Kidney (tissue), 22 donors: ENCODE measurements at places on chromosomes 2 and 18. TPM values are rescaled to one million over a fixed set of nuclear protein-coding genes. Genes with fewer than 3 reads are reported as not detected.

DNA sequence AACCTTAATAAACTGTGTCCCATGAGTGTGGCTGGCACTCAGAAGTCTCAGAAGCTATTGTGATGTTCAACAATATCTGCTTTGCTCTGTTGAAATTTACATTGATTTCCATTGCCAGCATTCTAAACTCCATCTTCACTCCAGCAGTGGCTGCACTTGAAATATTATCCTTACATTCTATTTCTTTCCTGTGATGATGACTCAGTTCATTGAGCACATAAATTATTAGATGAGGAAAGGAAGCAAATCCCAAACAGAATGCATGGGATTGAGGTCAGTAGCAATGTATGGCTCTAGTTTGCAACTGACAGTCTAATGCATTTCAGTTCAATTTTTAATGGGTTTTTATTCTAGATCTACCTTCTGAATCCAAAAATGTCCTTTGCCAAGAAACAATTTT lies 92.4 kb upstream of the TTN start:
- no peak for DNase-seq

ALPI gene
- 0.09 TPM for total RNA-seq

CCDC68 gene
- 6.1 TPM for total RNA-seq

GRCh38 chr18:12497296-12497695 lies 89.6 kb downstream of the PRELID3A start:
- no peak for DNase-seq

- DNase-seq, result no peak
Observed at GRCh38 chr2:71499691-71500090, 46.3 kb downstream of the DYSF start.

DNA sequence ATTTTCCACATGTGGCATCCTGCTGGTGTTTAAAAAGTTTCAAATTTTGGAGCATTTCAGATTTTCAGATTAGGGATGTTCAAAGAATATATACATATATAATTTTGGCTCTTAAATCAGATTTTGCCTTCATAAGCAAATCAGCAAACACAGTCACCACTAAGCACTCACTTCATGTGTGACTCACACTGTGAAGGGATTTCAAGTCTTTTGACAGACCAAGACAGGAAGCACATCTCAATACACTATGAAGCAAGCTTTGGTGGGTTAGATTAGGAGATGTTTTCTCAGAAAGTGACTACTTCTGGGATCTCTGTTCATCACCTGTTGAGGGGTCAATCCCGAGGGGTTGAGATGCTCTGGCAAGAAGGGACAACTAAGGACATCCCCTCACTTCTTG lies 227.8 kb upstream of the RBBP8 start:
- no peak for DNase-seq

ERFE gene
- total RNA-seq, result 61.4 TPM

- no peak for DNase-seq
Observed at GRCh38 chr2:85692039-85692645, 2.0 kb upstream of the GNLY start.

- no peak for DNase-seq
Observed at GRCh38 chr2:131580187-131580586, 52.5 kb downstream of the CCDC74A start.

UGT1A5 gene
- 2.1 TPM for total RNA-seq

- no peak for DNase-seq
Observed at GRCh38 chr2:234015861-234016260, 34.6 kb upstream of the SPP2 start.
